NCI-H524 (cell line): ENCODE measurements at places on chromosomes 4 and X.
A peak's percentile ranks its signal among the peaks of the same experiment; 100 is the strongest.

DNA sequence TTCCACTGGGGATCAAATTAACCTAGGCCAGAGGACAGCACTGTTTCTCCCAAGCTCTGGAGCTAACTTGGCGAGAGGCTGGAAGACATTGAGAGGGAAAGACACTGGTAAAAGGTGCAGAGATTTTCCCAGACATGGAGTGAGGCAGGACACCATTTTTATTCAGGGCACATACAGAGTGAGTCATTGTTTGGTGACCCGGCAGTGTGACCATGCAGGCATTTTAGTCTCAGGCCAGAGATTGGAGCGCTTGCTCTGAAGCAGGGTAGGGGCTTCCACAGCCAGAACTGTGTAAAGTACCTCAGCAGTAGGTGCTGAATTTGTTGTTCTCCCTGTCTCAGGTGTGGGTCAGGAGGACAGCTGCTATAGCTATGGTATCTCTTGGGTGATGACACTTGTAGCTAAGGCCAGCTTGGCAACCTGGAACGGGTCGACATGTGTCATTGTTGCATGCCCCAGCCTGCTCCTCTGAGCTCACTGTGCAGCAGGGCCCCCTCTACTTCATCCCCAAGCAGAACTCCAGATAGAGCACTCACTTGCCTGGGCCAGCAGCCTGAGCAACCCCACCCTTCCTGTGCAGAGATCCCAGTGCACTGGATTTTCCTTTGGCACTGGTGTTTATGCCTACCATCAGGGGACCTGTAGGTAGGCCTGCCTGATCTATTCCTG, 79.8 kb upstream of the ATP8A1 start:
- no peak for DNase-seq

GRCh38 chr4:165343353-165344191, 16.1 kb downstream of the MSMO1 start:
- peak; percentile 20 for DNase-seq

DNA sequence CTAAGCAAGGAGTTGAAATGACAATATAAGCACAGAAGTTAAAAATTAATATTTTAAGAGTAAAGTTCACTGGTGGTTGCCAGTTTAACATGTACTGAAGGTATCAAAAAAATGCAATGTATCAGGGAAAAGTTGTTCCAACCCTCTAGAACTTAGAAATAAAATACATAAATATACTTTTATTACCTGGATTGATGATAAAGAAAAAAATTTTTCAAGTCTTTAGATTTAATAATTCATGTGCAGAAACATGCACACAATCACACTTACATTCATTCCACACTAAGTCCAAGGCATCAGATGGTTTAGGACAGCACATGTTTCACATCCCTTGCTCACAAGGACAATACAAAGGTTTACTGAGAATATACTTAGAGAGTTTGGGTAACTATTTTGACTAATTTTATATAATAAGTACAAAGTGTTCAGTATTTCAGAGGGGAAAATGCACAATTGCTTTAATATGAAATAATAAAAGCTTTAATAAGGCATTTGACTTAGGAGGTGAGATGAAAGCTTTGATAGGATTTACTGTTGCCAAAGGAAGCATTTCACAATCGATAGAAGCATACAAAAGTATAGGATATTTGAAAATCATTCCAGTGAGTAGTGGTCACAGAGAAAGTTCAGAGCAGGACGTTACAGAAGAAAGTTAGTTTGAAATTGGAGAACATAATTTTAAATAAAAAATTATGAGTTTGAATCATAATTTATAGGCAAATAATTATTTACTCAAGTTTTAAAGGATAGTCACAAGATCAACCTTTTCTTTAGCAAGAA, 392 bp upstream of the UGT2A3 start:
- DNase-seq: no peak

DNA sequence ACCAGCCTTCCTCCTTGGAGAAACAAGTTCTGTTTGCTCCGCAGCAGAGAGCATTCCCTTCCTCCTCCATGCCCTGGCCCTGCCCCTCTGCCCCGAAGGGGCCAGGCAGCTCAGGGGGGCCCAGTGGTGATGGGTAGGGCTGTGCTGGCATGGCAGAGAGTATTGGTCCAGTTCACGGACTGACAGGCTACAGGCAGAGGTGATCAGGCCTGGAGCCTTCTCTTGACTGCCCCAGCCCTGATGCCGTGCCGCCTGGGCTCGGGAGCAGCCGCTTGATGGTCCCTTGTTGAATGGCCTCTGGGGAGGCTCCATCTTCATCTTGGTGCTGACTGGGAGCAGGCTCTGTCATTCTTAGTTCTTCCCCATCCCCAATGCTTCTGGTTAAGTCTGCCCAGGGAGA, 9.6 kb downstream of the NLGN3 start:
- DNase-seq: no peak

DNA sequence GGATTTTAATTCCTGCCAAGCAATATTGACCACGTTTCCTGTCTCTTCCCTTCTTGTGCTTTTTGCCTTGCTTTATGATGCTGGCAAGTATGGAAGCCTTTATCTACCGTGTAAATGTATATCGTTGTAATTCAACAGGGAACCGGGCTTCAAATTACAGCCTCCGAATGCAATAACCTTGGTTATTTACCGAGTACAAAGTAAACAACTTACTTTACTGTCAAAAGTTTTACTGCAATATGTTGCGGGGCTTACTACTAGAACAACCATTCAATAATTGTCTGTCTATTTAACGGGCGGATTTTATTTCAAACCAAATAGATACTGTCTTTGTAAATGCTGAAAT, 73.1 kb downstream of the PALLD start:
- DNase-seq: no peak

GRCh38 chr4:142169216-142169615, 532.8 kb downstream of the IL15 start:
- no peak for DNase-seq

- no peak for DNase-seq
These were observed 87.7 kb upstream of the MAGEA4 start for GRCh38 chrX:151825007-151825406.
